Brain microvascular endothelial cell (primary cell): ENCODE measurements at places on chromosomes 5 and 9.

DNA sequence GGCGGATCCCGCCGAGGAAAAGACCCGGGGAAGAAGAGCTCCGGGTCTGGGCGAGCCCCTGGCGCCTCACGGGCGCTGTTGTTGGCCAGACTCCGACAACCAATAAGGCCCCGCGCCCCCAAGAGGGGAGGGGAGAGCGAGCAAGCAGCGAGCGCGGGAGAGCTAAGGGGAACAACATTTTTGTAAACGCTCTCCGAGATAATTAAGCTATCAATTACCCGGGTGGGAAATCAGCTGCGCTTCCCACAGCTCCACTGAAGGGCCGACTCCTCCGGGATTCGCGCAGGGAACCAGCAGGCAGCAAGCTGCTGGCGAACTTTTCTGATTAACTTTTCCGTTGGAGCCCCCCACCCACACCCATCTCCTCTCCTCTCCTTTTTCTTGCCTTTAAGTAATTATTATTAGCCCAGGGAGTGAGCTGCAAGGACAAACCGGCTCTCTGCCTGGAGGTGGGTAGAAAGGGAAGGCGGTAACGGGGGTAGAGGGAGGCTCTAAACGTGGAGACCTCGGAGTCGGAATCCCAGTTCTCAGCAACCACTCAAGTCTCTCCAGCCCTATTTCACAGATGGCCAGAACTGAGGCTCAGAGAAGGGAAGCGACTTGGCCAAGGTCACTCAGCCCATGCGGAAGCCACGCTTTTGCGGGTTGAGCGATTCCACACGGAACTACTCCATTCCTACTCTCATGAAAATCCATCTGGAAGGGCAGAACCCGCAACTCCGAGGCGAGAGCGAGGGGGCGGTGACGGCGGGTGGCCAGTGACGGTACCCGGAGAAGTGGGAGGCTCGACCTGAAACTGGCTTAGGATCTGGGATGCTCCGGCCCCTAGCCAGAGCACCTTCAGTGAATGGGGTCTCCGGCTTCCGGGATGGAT, 1.3 kb downstream of the ASTN2 start:
- DNase-seq = no peak

GRCh38 chr5:41509399-41510175, 814 bp downstream of the PLCXD3 start:
- no peak for DNase-seq

DNA sequence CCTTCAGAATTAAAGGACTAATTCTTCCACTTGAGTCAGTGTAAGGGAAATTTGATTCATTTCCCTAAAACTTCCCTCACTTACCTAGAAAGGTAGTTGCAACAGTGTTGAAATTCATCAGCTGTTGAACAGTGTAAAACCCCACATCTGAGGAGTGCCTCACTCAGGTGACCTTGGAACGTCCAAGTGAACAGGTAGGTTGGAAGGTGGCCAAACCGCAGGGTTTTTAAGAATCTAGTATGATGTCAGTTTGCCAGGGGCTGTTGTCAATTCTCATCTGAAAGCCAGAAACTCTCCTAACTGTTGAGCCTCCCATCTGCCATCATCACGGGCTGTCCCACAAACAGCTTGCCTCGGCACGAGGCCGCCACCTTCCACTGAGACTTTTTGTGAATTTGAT, 105.7 kb downstream of the TMEM174 start:
- DNase-seq = no peak

GRCh38 chr5:38569180-38569579, 12.7 kb upstream of the LIFR start:
- no peak for DNase-seq

- DNase-seq = no peak
Measured at GRCh38 chr9:80560976-80561375, 989.2 kb downstream of the TLE4 start.

GRCh38 chr5:74105126-74105780, 479.3 kb downstream of the ARHGEF28 start:
- DNase-seq = no peak

DNA sequence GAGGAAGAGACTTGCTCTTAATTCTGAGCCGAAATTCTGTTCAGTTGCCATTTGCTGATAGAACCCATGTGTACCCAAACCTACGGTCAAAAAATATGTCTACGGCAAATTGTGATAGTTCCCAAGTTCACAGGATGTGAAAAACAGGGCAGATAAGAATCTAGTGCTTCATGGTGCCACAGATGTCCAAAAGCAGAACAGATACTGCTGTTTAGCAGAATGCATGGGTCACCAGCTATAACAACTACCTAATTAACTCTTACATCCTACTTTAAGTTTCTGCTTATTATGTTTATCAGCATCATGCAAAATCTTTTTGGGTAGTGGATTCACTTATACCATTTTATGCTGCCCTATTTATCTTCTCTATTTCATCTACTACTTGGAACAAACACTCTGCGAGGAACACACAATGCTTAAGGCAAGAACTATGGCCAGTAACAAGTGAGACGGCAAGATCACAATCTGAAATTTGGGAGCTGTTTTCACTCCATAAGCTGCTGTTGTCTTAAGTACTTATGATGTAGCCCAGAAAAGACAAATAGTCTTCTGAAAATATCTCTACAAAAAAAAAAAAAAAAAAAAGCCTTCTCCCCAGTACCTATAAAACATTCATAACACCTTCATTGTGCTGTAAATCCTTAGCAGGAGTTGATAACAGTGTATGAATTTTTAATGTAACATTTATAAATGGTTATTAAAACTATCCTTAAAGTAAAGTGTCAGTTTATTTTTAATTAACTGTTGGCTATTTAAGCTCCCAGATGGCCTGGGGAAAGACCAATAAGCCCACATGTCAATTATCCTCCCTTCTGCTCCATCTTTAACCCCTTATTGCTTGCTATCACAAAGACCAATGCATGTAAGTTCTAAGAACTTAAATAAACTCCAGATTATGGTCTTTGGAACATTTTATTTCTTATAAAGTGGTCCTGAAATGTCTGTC, 232.3 kb downstream of the TLR4 start:
- no peak for DNase-seq
